Neuronal stem cell (in vitro differentiated cells): ENCODE measurements at places on chromosomes 2 and 18.

DNA sequence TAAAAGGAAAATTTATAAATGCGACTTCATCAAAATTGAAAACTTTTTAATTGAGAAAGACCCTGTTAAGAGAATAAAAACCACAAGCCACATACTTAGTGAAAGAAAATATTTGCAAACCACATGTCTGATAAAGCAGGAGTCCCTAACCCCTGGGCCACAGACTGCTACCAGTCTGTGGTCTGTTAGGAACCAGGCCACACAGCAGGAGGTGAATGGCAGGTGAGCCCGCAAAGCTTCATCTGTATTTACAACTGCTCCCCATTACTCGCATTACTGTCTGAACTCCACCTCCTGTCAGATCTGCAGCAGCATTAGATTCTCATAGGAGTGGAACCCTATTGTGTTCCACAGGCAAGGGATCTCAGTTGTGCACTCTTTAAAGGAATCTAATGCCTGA is 95.5 kb upstream of the CRACDL start:
- no peak for DNase-seq

DNA sequence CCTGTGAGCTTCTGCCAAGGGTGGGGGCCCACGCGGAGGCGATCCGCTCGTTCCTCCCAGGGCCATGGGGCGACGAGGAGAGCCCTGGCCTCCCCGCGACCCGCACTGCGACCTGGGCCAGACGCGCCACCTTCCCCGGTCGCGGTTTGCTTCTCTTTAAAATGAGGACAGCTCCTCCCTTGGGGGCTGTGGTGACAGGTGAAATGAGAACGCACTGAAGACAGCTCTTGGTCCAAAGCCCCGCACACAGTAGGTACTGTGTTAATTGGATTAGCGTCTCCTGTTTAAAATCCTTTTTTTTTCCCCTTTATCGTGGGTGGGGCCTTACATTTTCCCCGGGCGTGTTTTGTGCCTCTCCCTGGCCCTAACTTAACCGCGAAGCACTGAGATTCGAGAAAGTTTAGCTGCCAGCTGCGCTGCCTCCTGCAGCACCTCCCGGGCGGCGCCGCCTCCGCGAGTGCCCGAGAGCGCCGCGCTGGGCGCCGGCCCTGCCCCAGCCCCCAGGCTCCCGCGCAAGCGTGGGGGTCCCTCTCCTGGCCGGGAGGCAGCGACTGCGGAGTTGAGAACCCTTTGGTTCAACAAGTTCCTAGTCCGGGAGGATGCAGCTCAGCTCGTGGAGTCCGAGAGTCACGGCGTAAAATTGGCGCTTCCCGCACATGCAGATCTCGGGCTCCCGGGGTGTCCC is 1.1 kb downstream of the HPCAL1 start:
- DNase-seq, result peak; percentile 39

DNA sequence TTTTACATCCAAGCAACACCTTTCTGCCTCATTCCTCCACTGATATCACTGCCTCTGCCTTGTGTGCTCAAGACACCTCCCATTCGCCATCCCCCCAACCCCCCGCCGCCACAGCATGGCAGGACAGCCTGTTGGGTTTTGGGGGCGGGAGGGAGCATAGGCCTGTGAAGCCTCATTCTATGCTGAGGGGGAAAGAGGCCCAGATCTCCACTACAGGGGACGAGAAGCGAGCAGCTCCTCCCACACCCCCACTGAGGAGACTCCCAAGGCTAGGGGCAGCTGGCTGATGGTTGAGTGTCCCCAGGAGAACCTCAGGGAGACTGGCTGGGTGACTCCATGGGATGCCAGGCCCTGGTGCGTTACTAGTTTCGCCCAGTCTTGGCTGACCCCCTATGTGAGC is 214.3 kb upstream of the SIX2 start:
- no peak for DNase-seq

DNA sequence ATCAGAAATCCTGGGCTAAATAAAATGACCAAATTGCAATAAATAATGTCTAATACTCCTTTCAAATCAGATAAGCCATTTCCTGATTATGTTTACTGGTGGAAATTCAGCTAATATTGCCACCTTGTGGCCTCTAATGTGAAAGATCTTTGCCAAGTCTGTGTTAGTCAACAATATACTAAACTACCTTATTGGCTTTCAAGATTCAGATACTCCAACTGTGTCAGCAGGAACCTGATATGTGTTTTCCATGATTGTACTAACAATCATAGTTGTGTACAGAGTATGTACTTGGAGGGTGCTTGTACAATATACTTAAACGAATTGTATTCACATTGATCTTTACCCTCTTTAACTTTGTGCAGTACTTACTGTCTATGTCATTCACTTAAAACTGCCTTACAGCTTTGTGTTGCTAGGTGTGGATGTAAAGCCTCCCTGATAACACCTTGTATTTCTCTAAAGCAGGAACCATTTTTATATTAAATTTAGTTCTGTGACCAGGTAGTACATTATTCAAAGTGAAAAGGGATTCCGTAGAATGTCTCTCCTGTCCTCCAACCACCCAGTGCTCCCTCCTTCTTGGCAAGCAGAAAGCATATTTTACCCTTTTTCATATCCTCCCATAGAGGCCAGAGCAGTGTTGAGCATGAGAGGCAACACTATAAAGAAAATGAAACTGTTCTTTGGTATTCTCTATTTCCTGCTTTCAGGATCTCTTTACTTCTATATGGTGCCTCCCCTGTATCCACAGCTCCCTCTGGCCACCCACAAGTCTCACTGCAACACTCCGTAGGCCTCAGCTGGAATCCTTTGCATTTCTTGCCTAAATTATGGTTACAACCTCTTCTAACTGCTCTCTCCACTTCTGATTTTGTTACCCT is 75.2 kb upstream of the C2orf15 start:
- peak; percentile 2 for DNase-seq

- DNase-seq, result peak; percentile 20
Observed at GRCh38 chr18:74454279-74454751, 2.8 kb downstream of the DIPK1C start.

GRCh38 chr2:214322662-214323061 is 88.2 kb upstream of the VWC2L start:
- DNase-seq, result no peak

DNA sequence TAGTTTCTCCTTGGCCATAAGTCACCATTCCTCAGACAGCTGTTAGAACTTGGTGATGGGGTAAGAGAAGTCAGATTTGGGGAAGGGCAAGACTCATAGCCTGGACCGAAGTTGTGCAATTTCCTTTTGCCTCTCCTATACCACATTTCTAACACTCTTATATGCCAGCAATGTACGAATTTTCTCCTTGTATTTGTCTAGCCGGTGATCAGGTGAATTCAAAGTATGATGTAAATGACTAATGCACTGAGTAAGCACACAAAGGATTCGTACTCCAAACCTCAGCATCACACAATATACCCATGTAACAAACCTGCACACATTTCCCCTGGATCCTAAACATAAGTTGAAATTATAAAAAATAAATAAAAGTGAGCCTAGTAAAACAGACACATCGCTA is 1143.5 kb upstream of the CELF4 start:
- DNase-seq, result no peak

DNA sequence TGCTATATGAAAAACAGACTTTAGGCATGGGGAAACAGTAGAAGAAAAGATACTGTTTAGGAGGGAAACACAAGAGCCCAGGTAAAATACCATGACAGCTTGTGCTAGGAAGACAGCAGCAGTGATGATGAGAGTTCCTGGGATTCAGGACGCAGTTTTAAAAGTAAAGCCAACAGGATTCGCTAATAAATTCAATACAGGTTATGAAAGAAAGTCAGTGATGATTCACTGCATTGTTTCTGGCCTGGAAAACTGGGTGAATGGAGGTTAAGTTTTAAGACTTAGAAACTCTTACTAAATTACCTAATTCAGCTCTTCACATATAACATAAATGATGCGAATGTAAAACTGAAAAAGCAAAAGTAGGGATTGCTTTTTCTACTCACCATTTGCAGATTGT is 27.9 kb upstream of the RNU4ATAC start:
- no peak for DNase-seq

DNA sequence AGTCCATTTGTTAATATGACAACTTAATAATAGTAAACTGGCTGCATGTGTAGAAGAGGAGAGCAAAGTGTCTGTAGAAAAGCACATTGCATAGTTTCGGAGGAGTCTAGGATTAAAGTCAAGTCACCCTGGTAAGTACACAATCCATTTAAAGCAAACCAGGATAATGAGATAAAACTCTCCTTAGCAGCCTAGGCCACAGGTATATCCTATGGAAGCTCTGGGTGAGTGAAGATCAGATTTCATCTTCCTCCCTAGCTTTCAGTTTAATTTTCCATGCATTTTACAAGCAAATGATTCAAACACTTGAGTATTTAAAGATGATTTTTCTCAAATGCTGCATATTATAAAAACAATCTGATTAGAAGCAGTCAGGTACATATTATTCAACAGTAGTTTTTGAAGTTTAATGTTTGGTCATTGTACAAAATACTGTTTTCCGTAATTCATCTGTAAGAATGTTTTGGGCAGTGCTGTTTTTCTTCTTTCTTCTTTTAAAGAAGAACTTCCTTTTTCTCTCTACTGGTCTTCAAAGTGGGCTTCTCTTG is 10.2 kb downstream of the CERS6 start:
- DNase-seq, result no peak

DNA sequence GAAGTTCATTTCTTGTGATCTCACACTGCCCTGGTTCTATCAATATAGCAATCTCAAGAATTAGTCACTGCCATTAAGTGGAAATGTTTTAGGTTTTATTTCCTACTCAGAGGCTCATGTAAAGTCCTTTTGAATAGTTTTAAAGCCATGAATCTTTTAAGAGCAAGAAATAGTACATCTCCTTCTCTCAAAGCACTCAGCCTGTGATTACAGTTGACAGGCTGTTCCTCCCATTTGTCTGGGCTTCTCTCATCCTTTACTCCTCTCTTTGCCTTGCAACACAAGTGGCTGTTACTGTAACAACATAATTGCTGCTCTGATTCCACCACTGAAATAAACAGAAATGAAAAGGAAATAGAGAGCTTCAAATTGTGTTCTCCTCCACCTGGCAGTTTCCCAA is 18.4 kb downstream of the GRP start:
- no peak for DNase-seq

- DNase-seq, result no peak
Observed at GRCh38 chr2:169095621-169096105, 26.3 kb downstream of the DHRS9 start.

- peak; percentile 83 for DNase-seq
Observed at GRCh38 chr2:226791487-226792081, 8.0 kb downstream of the IRS1 start.

DNA sequence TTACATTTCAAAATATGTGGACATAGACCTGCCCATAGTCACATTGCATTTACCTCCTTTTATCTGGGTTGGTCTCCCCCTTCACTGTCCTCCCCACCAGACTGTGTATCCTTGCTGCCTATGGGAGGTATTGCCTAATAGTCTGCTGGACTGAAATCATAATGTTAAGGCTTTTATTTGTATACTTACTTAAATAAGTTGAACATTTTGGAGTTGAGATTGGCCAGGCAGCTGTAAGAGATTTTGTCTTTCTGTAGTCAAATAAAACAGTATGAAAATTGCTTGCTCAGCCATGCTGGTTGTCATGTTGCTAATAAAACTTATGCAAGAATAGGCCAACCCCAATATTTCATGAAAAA is 280.9 kb downstream of the PTPRM start:
- no peak for DNase-seq

DNA sequence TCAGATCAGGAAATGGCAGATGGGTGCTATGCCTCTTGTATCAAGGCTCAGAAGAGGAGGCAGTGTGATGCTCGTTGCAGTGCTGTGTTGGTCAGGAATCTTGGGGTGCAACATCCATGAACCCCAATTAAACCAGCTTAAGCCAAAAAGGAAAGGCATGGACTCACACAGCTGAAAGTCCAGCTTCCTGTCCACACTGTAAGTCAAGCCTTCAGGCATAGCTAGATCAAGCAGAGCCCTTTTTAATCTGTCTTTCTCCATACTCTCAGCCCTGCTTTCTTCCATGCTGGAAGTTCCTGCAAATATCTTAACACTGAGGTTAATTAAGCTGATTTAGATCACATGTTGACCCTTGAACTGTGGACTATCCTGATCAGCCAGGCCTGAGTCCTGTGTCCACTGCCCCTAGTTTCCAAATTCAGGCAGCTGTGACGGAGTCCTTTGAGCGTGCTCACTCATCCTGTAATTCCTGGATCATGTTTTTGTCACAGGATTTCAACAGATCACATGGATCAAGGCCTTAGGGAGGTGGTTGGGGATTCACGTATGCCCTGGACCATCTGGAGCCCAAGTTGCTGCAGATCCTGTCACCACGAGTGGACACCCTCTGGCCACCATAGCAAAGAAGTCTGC is 4.5 kb upstream of the C2orf74 start:
- no peak for DNase-seq

DNA sequence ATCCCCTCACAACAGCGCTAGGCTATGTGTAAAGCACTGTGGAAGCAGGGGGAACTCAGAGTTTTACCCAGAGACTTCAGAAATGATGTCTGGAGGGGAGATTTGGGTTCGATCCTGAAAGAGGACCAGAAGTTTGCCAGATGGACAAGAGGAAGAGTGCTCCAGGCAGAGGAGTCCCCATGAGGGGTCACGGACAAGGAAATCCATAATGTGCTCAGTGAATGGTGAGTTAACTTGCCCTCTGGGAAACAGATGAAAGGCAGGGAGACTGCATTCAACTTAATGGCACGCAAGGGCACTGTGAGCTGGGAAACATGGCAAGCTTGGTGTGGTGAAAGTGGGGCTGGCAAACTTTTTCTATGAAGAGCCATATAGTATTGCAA is 6.0 kb upstream of the ASAP2 start:
- DNase-seq, result no peak

- no peak for DNase-seq
Observed at GRCh38 chr2:160672211-160672610, 178.6 kb upstream of the RBMS1 start.

GRCh38 chr18:31424383-31424988 is 23.1 kb upstream of the DSG3 start:
- peak; percentile 56 for DNase-seq

DNA sequence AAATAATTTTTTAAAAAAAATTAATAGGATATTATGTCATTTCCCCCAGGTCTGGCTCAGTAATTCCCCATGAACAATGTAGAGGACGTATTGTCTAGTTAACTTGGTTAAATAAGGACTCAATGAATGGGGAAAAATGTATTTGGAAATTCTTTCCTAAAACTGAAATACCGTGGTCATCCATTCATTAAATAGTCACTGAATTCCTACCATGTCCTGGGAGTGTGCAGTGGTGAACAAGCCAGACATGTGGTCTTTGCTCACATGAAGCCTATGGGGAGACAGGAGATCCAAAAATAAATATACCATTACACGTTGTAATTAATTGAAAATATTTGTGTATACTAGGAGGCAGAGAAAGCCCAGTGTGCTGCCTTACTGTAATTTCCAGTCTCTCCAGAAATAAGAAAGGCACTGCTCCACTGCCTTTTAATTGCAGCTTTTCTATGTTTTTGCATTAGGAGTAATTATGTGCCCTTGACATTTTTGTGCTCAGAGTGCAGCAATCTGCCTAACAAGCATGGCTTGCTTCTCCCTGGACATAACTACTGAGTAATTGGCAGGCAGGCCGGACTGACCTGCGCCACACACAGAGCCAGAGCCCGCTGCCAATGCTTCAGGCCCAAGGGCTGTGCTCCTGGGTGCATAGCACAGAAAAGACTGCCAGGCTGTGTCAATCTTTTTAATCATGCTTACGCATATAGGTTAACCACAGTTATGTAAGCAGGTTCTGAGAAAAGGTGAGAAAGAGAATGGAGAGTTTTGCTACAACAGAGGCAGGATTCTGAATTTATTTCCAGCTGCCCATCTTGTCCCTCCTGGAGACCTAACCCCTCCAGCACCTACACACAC is 22.2 kb upstream of the TTC39C start:
- no peak for DNase-seq
